ENCODE measurements at places on chromosomes 1 and 21.

DNA sequence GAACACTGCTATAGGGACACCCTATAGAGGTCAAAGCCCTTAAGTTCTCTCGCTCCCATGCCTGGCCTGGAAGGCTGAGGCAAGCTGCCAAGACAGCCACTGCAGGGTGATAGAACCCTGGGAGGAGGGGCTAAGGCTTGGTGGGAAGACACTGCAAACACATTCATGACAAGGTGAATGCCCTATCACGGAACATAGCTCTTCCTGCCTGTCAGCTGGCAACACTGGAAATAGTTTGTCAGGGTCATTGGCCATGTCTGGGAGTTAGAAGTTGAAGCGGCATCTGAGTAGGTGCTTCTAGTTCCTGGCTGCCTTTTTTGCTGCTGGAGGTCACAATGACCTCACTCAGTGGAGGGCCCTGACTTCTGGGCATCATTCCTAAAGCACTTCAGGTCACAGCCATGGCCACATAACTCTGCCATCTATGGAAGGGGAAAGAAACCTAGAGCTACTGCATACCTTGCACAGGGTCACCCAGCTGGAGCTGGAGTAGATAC lies 4.2 kb downstream of the FABP3 start:
- no peak for DNase-seq

- no peak for DNase-seq
These were observed 137.6 kb upstream of the SGIP1 start for GRCh38 chr1:66396212-66396890.

GRCh38 chr1:201309416-201309815 lies 26.1 kb downstream of the PKP1 start:
- DNase-seq = no peak

DNA sequence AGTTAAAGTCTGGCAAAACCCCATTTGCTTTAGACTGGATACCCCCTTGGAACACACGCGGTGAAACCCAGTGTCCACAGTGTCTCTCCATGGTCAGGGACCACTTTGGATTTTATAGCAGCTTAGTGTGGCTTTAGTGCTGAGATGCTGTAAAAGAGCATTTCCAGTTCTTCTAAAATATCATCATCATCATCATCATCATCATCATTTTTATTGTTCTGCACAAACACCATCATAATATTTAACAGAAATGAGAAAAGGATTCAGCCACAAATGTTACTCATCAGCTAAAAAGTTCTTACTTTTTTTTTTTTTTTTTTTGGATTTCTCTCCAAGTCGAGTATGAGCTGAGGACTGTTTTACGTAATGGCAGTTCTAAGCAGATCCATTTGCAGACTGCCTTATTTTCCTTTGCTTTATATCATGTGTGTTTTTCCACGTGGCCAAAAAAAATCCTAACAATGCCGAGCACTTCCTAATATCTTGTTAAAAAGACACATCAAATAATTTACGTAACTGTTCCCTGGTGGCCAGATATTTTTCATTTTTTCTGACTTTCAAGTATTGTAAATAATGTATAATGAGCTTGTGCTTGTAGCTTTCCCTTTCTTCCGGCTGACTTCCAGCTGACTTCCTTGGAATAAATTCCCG lies 62.8 kb downstream of the EVA1C start:
- no peak for DNase-seq

- no peak for DNase-seq
These were observed 86.1 kb upstream of the ZNF326 start for GRCh38 chr1:89908672-89909436.

- no peak for DNase-seq
These were observed 14.4 kb downstream of the S100A16 start for GRCh38 chr1:153598309-153599172.

DNA sequence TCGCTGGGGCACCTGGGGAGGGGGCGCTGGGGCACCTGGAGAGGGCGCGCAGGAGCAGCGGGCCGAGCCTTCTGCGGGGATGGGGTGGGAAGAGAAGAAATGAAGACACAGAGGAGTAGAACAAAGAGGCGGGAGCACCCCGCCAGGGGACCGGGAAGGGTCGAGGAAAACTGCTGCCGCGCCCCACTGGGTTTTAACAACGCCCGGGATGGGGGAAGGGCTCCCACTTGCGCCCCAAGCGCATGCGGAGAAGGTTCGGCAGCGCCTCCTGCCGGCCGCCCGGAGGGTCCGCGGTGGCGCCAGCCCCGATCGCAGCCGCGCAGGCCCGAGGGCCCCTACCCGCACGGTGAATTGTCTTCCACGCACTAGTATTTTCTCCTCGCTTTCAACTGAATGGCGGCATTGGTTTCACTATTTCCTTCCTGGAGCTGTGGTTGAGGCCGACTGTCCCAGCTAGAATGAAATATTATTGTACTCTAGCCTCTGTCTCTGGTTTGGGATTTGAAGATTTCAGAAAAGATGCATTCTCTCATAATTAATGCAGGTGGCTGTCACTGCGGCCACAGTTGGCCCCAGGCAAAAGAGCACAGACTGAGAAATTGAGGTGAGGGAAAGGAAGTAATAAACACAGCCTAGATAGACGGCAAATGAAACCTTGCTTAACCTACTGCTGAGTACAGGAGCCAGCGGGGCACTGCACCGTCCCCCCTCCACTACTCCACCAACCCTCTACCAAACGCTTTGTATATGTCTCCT lies 57.3 kb downstream of the MAB21L3 start:
- peak; percentile 60 for DNase-seq

DNA sequence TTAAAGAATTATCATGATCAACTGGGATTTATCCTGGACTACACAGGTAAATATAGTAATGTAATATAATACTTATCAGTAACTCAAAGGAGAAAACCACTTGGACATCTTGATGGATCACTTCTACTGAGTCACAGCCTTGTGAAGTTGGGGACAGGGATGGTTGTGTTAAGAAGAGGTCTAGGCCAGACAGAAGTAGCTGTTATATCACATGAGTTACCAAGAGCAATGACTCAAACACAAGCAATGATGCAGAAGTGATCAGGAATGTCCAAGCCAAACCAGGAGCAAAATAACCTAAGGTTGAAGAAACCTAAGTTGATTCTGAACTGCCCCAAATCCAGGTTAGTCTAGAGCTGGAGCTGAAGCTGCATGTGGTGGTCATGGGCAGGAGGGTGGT lies 424.5 kb upstream of the DAB1 start:
- no peak for DNase-seq

DNA sequence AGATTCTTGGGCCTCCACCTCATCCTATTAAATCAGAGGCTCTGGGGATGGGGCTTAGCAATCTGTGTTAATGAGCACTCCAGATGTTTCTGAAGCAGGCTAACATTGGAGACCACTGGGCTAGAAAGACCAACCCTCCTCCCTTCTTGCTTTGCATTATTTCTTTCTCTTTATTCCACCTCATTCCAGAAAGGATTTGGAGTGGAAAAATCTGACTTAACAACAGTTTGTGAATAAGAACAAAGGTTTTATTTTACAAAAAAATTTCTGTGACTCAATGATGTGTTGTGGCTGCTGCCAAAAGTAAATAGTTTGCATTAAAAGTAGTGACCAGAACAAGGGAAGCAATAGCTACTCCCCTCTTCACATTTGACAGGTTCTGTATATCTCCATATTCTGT lies 79.4 kb downstream of the TGFB2 start:
- no peak for DNase-seq

GRCh38 chr1:225713281-225713680 lies 60.4 kb upstream of the ENAH start:
- DNase-seq = no peak
